ENCODE measurements at places on chromosomes 7 and 10.
A peak's percentile ranks its signal among the peaks of the same experiment; 100 is the strongest.

GRCh38 chr10:131653554-131654470 lies 247.0 kb upstream of the PPP2R2D start:
- peak; percentile 37 for DNase-seq

DNA sequence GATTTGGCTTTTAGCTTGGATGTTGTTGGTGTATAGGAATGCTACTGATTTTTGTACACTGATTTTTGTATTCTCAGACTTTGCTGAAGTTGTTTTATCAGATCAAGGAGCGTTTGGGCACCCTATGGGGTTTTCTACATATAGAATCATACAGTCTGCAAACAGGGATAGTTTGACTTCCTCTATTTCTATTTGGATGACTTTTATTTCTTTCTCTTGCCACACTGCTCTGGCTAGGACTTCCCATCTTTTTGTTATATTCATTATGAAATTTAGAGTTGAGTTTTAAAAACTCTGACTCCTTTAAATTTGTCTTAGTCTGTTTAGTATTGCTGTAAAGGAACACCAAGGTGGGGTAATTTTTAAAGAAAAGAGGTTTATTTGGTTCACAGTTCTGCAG lies 4.7 kb downstream of the ZNF786 start:
- DNase-seq: no peak

GRCh38 chr10:74145133-74145532 lies 5.5 kb downstream of the AP3M1 start:
- DNase-seq: no peak

DNA sequence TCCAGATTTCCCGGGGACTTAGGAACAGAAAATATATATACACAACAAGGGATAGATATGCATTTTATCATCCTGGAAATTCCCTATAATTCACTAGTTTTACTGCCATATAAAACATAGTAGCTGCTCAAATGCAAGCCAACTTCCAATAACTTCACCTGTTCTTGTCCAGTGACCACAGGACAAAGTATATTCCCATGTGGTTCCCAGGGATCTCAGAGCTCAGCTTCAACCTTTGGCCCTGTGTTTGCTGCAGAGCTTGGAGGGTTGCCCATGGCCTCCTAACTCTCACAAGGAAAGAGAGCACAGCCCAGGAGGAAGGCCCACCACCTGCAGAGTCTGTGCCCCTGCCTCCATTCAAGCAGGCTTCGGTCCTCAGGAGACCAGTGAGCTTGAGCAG lies 4.5 kb upstream of the DRGX start:
- peak; percentile 25 for DNase-seq

DNA sequence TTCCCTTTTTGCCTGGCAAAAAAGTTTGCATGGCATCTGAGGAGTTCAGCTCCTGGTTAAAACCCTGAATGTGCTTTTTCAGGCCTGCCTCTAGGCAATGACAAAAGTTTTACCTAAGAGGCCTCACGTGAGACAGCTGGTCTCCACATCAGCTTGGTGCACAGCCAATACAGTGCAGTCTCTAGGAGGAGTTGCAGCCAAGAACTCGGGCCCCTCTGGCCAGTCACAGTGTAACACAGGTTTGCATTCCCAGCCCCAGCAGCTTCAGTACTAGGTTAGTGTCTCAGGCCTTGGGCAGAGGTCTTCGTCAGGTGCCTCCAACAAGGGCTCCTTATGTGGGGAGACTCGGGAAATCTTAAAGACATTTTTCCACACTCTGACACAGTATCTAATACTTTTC lies 771.7 kb downstream of the SORCS1 start:
- DNase-seq: no peak

DNA sequence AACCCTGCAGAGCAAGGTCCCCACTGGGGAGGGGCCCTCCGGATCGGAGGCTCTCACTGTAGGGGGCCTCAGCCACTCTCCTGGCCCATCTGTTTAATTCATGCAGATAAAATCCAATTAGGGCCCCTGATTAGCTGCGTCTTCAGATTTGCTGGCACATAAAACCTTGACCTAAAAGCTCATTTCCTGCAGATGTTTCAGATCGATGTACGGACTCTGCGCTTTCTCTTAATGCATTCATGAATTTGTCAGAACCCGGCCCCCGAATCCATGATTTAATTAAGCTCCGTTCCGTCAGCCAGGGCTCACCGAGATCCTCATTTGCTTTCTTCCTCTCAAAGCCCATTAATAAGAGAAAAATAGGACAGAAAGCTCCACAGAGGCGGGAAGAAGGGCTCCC lies 40.0 kb upstream of the FOXL3 start:
- DNase-seq: no peak
